ENCODE measurements at places on chromosomes 5 and 9.

GRCh38 chr9:72703574-72703973 lies 182.2 kb downstream of the TMC1 start:
- no peaks in the 10 kb centered on the region for H3K4me1 ChIP-seq
- H3K27ac ChIP-seq = no peak overlapping the region
- no peak overlapping the region for H3K4me3 ChIP-seq
- H3K36me3 ChIP-seq = no peaks in the 10 kb centered on the region
- DNase-seq = no peak

DNA sequence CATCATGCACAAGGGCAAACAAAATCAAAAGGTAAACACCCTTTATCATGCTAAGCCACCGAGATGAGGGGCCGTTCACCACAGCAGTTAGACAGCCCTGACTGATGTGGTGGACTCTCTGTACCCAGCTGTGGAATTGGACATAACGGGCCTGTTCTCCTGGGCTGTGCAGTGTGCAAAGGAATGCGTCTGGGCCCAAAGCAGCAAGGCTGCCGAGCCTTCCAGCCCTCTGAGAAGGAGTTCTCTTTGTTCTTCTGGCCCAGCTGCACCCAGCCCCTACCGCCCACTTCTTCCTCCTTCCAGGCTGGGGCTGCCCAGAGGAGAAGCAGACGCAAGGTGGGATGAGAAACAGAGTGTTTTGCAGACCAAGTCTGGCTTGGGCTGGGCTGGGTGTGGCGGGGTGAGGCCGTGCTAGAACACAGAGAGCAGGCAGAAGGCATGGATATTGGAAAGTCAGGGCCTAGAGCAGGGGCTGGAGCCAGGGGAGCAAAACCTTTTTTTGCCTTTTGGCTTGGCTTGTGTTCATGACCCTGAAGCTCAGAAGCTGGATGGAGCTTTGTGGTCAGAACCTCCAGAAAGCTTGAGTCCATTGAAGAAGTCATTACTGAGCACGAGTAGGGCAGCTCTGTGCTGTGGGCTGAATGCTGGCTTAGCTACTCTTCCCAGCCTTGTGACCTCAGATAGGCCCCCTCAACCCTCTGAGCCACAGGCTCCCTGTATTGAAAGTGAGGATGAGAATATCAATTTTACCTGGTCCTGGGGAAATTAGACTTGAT lies 49.8 kb upstream of the SH3PXD2B start:
- H3K27me3 ChIP-seq = no peaks in the 10 kb centered on the region
- H3K36me3 ChIP-seq = no peaks in the 10 kb centered on the region
- no peak overlapping the region for H3K27ac ChIP-seq
- no peak overlapping the region for H3K4me3 ChIP-seq
- no peak for DNase-seq
- no peaks in the 10 kb centered on the region for H3K4me1 ChIP-seq

- no peaks in the 10 kb centered on the region for H3K27me3 ChIP-seq
- H3K4me3 ChIP-seq = no peak overlapping the region
- H3K36me3 ChIP-seq = no peaks in the 10 kb centered on the region
- H3K27ac ChIP-seq = no peak overlapping the region
- DNase-seq = no peak
Measured at GRCh38 chr9:37374892-37375291, 47.6 kb upstream of the GRHPR start.

- DNase-seq = no peak
- H3K27me3 ChIP-seq = no peaks in the 10 kb centered on the region
- no peaks in the 10 kb centered on the region for H3K4me1 ChIP-seq
- no peak overlapping the region for H3K4me3 ChIP-seq
Measured at GRCh38 chr5:9395706-9396105, 150.2 kb downstream of the SEMA5A start.

- H3K36me3 ChIP-seq = no peaks in the 10 kb centered on the region
- DNase-seq = no peak
- H3K4me3 ChIP-seq = peak overlapping the region; percentile 62
- H3K4me1 ChIP-seq = peaks cover 12% of the 10 kb centered on the region
- no peak overlapping the region for H3K27ac ChIP-seq
Measured at GRCh38 chr5:178113841-178114324, 551 bp downstream of the N4BP3 start.

- no peaks in the 10 kb centered on the region for H3K36me3 ChIP-seq
- no peaks in the 10 kb centered on the region for H3K4me1 ChIP-seq
- no peaks in the 10 kb centered on the region for H3K27me3 ChIP-seq
- no peak overlapping the region for H3K27ac ChIP-seq
- no peak for DNase-seq
- H3K4me3 ChIP-seq = no peak overlapping the region
Measured at GRCh38 chr5:1765880-1766235, 33.8 kb downstream of the MRPL36 start.

- no peaks in the 10 kb centered on the region for H3K4me1 ChIP-seq
- no peak overlapping the region for H3K27ac ChIP-seq
- no peaks in the 10 kb centered on the region for H3K36me3 ChIP-seq
- H3K4me3 ChIP-seq = no peak overlapping the region
- DNase-seq = no peak
Measured at GRCh38 chr9:81122749-81123148, 566.6 kb downstream of the TLE1 start.

GRCh38 chr5:68484307-68485068 lies 268.9 kb downstream of the PIK3R1 start:
- DNase-seq = no peak
- no peak overlapping the region for H3K4me3 ChIP-seq
- no peak overlapping the region for H3K27ac ChIP-seq

DNA sequence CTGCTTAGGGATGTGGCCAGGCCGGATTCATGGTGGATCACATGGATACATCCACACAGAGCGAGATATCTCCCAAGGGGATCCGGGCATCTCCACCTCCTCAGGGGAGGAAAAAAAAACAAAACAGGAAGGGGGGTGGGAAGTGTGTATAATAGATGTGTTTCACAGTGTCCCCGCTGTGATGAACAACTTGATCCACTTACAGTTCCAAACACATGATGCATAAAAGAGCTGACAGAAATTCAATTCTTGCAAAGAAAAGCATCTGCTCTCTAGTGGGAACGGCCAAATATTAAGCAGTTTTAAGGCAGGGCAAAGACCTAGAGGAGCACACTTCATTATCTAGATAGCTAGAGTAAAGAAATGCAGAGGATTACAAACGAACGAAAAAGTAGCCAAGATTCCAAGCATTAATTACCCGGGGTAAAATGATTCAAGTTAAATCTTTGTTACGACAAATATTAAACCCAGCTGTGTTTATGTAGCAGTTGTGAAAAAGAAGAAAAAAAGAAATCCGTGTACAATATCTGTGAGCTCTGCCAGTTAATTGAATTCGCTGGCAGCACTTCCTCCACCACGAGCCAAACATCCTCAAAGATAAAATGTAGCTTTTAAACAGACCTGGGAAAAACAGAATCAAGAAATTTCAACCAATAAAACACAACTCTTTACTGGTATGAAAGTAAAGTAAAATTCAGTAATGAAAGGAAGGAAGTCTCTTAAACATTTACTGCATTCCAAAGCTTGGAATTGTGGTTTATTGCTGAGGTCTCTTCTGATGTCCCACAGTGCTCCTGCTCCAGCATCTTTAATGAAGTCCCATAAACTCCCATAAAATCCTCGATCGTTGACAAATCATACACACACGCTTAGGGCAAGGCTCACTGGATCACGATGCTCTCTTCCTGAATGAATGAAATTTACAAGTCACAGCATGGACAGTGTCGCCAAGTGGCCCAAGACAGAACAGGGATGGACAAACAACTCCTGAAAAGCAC lies 213.0 kb downstream of the CRB2 start:
- no peaks in the 10 kb centered on the region for H3K27me3 ChIP-seq
- no peak overlapping the region for H3K4me3 ChIP-seq
- H3K4me1 ChIP-seq = peaks cover 12% of the 10 kb centered on the region
- no peak overlapping the region for H3K27ac ChIP-seq
- DNase-seq = no peak

GRCh38 chr5:128378632-128379031 lies 159.4 kb downstream of the FBN2 start:
- H3K4me3 ChIP-seq = no peak overlapping the region
- no peaks in the 10 kb centered on the region for H3K36me3 ChIP-seq
- DNase-seq = no peak
- H3K4me1 ChIP-seq = no peaks in the 10 kb centered on the region
- H3K27me3 ChIP-seq = no peaks in the 10 kb centered on the region

DNA sequence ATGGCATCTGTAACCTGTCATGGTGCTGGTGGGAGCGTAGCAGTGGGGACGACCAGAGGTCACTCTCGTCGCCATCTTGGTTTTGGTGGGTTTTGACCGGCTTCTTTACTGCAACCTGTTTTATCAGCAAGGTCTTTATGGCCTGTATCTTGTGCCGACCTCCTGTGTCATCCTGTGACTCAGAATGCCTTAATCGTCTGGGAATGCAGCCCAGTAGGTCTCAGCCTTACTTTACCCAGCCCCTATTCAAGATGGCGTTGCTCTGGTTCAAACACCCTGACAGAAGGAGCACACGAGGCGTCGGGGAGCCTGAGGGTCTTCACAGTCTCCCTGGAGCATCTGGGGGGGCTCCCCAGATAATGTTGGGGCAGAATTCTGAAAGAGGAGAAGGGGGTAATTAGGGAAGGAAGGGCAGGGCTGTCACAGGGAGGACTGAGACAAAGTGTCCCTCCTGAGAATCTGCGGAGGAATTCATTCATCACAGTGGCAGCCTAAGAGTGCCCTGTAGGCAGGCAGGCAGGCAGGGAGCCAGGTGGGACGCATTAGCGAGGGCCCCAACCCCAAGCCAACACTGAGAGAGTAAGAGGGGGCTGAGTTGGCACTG lies 21.3 kb upstream of the NCS1 start:
- no peak overlapping the region for H3K4me3 ChIP-seq
- H3K27me3 ChIP-seq = no peaks in the 10 kb centered on the region
- H3K27ac ChIP-seq = no peak overlapping the region
- no peaks in the 10 kb centered on the region for H3K36me3 ChIP-seq

GRCh38 chr5:138032028-138032571 lies 779 bp downstream of the FAM13B start:
- H3K4me1 ChIP-seq = peaks cover 37% of the 10 kb centered on the region
- H3K4me3 ChIP-seq = peak overlapping the region; percentile 100
- peak; percentile 22 for DNase-seq
- H3K27me3 ChIP-seq = no peaks in the 10 kb centered on the region

DNA sequence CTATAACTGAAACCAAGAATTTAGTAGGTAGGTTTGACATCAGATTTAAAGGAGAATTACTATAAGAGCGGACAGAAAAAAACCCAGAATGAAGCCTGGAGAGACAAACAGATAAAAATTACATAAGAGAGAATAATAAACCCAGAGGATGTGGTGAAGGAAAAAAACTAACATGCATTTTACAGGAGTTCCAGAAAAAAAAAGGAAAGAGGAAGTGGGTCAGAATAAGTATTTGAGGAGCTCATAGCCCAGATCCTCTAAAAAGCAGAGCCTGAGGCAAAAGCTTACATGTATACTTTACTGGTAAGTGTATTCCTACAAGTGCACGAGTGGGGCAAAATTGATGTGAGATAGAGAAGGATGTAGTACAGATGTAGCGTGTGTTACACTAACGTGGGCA lies 43.1 kb upstream of the NAA35 start:
- H3K4me1 ChIP-seq = no peaks in the 10 kb centered on the region
- no peak overlapping the region for H3K4me3 ChIP-seq
- no peak for DNase-seq
- H3K27me3 ChIP-seq = no peaks in the 10 kb centered on the region

- no peaks in the 10 kb centered on the region for H3K36me3 ChIP-seq
- H3K4me3 ChIP-seq = no peak overlapping the region
- no peaks in the 10 kb centered on the region for H3K4me1 ChIP-seq
- H3K27ac ChIP-seq = no peak overlapping the region
- no peaks in the 10 kb centered on the region for H3K27me3 ChIP-seq
Measured at GRCh38 chr5:98069876-98070512, 703.5 kb upstream of the RGMB start.

- peaks cover 17% of the 10 kb centered on the region for H3K4me1 ChIP-seq
- H3K4me3 ChIP-seq = peak within 1 kb of the TSS; percentile 96
- H3K27ac ChIP-seq = peak within 1 kb of the TSS; percentile 98
- no peaks in the 10 kb centered on the region for H3K27me3 ChIP-seq
- H3K36me3 ChIP-seq = no peaks in the 10 kb centered on the region
- peak; percentile 99 for DNase-seq
Measured at GRCh38 chr5:81751009-81751835, at the start of gene SSBP2. Gene SSBP2, minus strand, starts transcription at chr5:81751097. Its CDS starts 55 bp downstream, at chr5:81751042.

GRCh38 chr5:103111468-103111867 lies 8.5 kb downstream of the GIN1 start:
- no peaks in the 10 kb centered on the region for H3K36me3 ChIP-seq
- H3K27me3 ChIP-seq = no peaks in the 10 kb centered on the region
- no peak overlapping the region for H3K27ac ChIP-seq
- DNase-seq = no peak
- no peak overlapping the region for H3K4me3 ChIP-seq

- no peak for DNase-seq
- no peaks in the 10 kb centered on the region for H3K27me3 ChIP-seq
- H3K27ac ChIP-seq = no peak overlapping the region
- peaks cover 30% of the 10 kb centered on the region for H3K4me1 ChIP-seq
Measured at GRCh38 chr5:158958021-158958994, 141.4 kb downstream of the EBF1 start.

GRCh38 chr5:15010936-15011335 lies 139.4 kb upstream of the ANKH start:
- H3K4me1 ChIP-seq = peaks cover 56% of the 10 kb centered on the region
- H3K27me3 ChIP-seq = no peaks in the 10 kb centered on the region
- no peaks in the 10 kb centered on the region for H3K36me3 ChIP-seq
- DNase-seq = no peak

GRCh38 chr9:75360252-75360651 lies 271.9 kb downstream of the OSTF1 start:
- no peak overlapping the region for H3K27ac ChIP-seq
- H3K4me3 ChIP-seq = no peak overlapping the region
- DNase-seq = no peak
- no peaks in the 10 kb centered on the region for H3K27me3 ChIP-seq
- H3K36me3 ChIP-seq = no peaks in the 10 kb centered on the region

GRCh38 chr5:61697809-61698558 lies 365.9 kb downstream of the ZSWIM6 start:
- H3K27ac ChIP-seq = no peak overlapping the region
- H3K36me3 ChIP-seq = no peaks in the 10 kb centered on the region
- H3K4me3 ChIP-seq = no peak overlapping the region
- H3K27me3 ChIP-seq = no peaks in the 10 kb centered on the region
- no peak for DNase-seq

DNA sequence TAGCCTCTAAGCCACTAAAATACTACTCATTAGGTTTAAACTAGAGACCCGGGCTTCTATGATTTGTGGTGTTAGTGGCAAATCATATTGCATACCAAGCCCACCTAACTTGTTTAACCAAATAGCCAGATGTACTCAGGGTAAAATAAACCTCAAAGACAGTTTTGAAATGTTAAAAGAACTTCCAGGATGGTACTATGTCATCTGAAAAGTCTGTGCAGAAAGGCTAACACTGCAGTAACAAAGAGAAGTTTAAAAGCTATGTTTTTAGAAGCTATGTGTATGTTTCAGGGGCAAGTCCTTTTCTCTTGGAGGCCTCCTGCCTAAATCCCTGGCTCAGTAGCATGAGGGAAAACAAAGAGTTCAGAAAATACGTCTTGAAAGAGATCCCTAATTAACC lies 84.9 kb upstream of the IL7R start:
- H3K27ac ChIP-seq = no peak overlapping the region
- no peaks in the 10 kb centered on the region for H3K36me3 ChIP-seq
- DNase-seq = no peak
- no peaks in the 10 kb centered on the region for H3K4me1 ChIP-seq
- no peak overlapping the region for H3K4me3 ChIP-seq

GRCh38 chr5:157563373-157563928 lies 12.1 kb downstream of the ADAM19 start:
- H3K4me1 ChIP-seq = peaks cover 36% of the 10 kb centered on the region
- no peak for DNase-seq
- no peaks in the 10 kb centered on the region for H3K36me3 ChIP-seq
- peak overlapping the region; percentile 2 for H3K4me3 ChIP-seq
- peak overlapping the region; percentile 84 for H3K27ac ChIP-seq
- H3K27me3 ChIP-seq = no peaks in the 10 kb centered on the region

GRCh38 chr5:74490814-74491213 lies 149.7 kb downstream of the ENC1 start:
- DNase-seq = no peak
- no peak overlapping the region for H3K27ac ChIP-seq
- H3K36me3 ChIP-seq = no peaks in the 10 kb centered on the region
